CD8-positive, alpha-beta memory T cell (primary cell): ENCODE measurements at places on chromosomes 6 and 20. TPM values are rescaled to one million over a fixed set of nuclear protein-coding genes. Genes with fewer than 3 reads are reported as not detected.

The PSORS1C2 gene
- total RNA-seq: not detected

The PTGIS gene
- 7.8 TPM for total RNA-seq

The ASF1A gene
- 42.6 TPM for total RNA-seq

The OOEP gene
- not detected for total RNA-seq

The TTLL9 gene
- total RNA-seq: not detected

GRCh38 chr6:82568290-82568993 lies 204.8 kb downstream of the TPBG start:
- no peak for DNase-seq

DNA sequence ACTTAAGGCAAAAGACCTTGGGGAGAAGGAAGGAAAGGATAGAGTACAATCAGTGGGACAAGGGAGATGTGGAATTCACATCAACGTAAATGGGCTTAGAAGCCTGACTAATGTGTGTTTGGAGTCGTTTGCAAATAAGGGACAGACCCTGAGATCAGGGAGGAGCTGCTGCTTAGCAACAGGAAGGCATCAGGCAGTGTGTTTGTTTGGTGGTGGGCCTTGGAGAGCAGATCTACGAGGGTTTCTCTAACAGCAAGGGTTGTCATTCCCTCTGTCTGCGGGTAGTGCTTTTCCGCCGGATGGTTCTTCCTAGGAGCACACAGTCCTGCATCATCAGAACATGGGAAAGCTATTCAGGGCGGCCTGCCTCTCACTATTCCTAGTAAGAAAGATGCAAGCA lies 40.4 kb downstream of the C6orf118 start:
- no peak for DNase-seq

- no peak for DNase-seq
Observed at GRCh38 chr6:19988555-19988954, 151.4 kb downstream of the ID4 start.

DNA sequence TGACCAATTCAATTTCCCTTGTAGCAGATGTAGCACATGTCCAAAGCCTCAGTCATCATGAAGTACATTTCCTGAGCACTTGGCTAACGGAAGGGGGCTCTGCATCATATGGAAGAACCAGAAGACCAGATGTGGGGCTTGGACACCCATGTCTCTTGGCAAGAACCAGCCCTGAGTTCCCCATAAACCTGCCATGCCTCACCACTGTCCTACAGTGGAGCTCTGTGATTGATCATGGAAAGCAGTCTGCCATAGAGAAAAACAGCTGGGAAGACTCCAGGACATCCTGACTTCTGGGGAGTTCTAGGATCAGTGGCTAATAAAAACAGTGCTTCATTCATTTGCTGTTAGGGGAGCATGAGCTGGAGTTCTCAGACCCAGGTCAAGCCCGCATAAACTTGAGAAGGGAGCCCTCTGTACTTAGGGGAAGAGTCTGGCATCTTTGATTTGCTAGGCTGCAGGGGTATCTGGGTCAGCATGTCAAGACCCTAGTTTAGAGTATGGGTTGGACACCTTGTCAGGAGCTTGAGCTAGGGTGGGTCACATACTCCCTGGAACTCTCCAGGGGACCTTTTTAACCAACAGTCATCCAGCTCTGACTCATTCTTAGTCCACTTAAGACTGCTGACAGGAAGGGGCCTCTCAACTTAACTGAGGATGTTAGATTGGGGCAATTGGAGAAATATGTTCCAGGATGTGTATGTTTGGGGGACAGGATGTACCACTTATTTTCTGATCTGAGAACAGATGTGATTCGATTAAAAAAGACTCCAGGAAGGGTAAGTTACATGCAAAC lies 26.3 kb upstream of the TRAM2 start:
- no peak for DNase-seq

DNA sequence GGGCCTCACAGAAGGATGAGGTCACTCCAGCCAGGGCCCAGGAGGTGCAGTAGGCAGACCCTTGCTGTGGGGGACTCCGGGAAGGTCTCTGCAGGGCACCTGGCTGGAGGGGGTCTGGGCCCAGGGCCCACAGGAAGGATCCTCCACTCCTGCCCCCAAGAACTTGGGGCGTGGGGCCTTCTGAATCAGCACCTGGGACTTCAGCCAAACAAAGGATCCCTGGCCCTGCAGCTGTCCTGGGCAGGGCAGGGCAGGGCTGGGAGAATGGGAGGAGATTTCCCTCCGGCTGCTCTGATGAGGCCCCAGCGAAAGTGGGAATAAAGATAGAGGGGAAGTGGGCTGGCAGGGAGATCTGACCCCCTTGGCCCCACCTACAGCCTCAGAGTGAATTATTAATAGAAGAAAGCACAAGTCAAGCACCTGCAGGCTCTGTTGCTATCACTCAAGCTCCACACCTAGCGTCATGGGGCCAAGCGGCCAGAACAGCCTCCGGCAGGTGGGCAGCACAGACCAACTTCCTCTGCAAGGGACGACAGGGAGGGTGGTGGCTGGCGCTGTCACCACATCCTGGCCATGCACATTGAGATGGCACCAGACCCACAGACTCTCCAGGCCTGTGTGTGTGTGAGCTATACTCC lies 61.6 kb upstream of the MRPS10 start:
- no peak for DNase-seq

GRCh38 chr6:105804000-105804399 lies 282.1 kb upstream of the PRDM1 start:
- DNase-seq: no peak

GRCh38 chr20:1900321-1900801 lies 5.2 kb downstream of the SIRPA start:
- DNase-seq: no peak

- no peak for DNase-seq
Observed at GRCh38 chr20:53786071-53786444, 192.4 kb upstream of the ZNF217 start.

- DNase-seq: no peak
Observed at GRCh38 chr20:45779011-45779915, 12.4 kb downstream of the WFDC3 start.

- no peak for DNase-seq
Observed at GRCh38 chr20:37914367-37914671, 11.4 kb downstream of the VSTM2L start.

DNA sequence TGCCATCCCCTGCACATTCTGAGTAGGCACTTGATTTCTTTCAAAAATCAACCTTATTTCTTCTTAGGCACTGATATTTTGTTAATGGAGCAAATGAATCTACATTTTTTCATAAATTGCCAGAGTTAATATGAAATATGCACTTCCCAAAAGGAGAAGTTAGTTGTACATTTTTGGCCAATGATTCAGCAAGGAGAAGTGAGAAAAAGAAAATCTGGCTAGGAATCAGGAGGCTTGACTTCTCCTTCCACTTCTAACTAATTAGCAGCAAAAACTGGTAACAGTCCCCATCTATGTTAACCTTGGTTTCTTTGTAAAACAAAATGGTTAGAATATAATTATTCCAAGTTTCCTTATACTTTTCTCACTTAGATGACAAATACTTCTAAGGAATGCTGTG lies 7.0 kb upstream of the DSE start:
- no peak for DNase-seq

DNA sequence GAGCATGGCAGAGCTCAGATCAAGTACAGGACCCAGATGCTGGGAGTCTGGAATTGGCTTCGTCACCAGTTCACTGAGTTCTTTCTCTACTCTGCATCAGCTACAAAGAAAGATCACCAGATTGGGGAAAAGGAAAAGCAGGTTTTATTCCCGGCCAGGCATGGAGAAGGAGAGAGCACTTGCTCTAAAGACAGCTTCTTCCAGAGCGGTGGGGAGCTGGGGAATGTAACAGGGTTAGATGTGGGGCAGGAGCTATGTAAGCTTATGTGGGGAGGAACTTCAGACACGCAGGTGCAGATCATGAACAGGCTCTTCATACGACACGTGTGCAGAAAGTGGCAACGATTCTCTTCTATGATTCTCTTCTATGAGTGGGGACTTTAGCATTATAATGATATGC lies 4.9 kb upstream of the ACSS1 start:
- no peak for DNase-seq

DNA sequence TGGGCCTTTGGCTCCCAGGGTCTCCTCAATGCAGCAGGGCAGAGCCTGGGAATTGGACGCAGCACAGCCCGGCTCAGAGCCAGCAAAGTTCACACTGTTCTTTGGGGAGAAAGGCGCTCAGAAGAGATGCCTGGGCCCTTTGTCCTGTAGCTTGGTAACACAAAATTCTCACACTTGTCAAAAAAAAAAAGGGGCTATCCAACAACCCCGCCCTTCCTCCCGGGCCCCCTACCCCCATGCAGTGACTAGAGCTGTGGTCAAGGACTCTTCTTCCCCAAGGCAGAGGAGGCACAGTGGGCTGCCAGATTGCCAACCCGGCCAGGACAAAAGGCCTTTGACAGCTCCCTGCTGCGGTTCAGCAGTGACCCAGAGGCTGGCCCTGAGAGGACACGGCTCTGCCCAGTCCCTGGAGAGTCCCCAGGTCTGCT lies 2.0 kb downstream of the NKAIN4 start:
- DNase-seq: no peak

DNA sequence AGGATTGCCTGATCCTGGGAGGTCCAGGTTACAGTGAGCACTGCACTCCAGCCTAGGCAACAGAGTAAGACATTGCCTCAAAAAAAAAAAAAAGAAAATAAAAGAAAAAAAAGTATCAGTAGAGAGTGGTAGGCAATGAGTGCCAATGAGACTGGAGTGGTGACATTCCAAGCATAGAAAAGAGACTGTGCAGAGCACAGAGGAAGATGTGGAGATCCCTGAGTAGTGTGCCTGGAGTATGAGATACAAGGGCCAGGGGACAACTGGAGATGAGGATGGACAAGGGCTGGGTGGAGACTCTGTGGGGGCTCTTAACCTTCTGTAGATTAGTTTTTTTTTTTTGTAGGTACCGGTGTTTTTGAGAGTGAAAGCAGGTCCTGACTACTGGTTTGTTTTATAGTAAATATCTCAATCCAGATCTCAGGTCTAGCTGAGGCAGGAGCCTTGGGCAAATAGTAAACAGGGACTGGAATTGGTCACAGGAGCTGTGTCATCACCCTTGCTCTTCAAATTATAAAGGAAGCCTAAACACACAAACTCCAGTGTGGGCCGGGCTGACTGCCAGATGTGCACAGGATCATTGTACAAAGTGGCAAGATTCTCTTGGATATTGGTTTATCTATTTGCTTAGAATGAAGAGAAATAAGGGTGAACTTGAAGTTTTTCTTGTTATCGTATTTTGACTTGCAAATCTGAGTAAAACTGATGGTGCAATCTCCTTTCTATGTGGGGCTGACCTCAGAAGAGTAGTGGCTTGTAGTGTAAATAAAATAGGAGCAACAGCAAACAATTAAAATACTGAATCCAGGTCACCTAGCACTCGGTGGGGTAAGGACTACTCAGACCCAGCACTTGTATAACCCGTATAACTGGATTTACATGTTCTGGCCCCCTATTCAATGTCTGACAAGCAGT lies 144.9 kb downstream of the SOX4 start:
- DNase-seq: no peak

DNA sequence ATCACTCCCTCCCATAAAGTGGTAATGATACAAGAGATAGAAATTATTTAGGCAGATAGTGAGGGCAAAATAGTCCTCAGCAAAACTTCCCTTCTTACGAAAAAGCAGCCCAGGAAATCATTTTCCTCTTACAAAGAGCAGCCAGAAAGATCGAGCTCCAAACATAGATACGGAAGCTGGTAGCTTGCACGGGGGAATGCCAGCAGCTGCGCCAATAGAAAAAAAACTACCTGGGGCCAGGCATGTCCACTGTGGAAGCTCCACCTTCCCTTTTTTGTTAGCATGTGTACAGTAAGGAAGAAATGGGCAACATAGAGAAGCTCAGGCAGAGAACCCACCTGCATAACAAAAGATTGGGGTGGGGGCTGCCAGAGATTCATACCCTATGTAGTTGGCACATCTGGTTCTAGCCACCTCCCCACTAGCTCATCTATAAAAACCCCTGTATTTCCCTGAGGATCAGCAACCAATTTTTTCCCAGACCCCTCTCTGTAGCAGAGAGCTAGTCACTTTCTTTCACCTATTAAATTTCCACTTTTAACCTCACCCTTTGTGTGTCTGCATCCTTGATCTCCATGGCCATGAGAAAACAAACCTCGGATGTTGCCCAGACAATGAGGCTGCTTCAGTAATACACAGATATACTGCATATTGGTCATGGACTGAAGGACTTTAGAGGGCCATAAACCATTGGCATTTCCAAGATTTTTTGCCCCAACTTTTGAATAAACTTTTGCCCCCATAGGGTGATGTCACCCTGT lies 52.1 kb downstream of the SOD2 start:
- no peak for DNase-seq

- DNase-seq: no peak
Observed at GRCh38 chr6:10763006-10763405, 15.4 kb downstream of the TMEM14B start.

GRCh38 chr20:18712882-18713281 lies 100.7 kb upstream of the SCP2D1 start:
- DNase-seq: no peak

DNA sequence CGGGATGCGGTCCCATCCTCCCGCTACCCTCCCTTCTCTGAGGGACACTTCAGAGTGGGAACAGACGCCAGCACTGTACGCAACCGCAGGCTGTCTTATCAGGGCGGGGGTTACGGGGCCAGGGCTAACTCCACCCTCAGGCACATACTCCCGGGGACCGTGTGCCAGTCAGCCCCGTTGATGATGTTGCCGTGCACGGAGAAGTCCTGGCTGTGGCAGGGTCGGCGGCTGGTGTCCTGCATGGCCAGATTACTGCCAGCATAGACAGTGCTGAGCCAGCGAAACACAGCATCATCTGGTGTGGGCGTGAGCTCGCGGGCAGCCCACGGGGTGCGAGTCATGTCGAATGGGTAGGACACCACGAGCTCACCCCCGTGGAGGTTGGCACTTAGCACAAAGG lies 5.0 kb downstream of the CPXM1 start:
- DNase-seq: peak; percentile 31

- DNase-seq: no peak
Observed at GRCh38 chr6:10000551-10000950, 414.3 kb downstream of the TFAP2A start.

GRCh38 chr20:38238829-38239228 lies 21.7 kb downstream of the KIAA1755 start:
- DNase-seq: no peak

- no peak for DNase-seq
Observed at GRCh38 chr20:63261795-63262528, 7.7 kb upstream of the NKAIN4 start.
